Tibial nerve (tissue), 4 donors: ENCODE measurements at places on chromosomes 3 and 15. TPM values are rescaled to one million over a fixed set of nuclear protein-coding genes. Genes with fewer than 3 reads are reported as not detected.

DNA sequence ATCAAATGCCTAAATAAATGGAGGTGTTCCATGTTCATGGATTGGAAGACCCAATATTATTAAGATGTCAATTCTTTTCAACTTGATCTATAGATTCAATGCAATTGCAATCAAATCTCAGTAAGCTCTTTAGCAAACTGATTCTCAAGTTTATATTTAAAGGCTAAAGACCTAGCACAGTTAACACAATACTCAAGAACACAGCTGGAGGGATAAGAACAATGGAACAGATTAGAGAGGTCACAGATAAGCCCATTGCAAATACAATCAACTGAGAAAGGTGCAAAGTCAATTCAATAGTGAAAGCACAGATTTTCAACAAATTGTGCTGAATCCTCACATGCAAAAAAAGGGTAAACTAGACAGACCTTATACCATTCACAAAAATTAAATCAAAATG is 198.9 kb downstream of the P3H2 start:
- no peaks in the 10 kb centered on the region for H3K27me3 ChIP-seq
- DNase-seq, result no peak
- no peak overlapping the region for H3K4me3 ChIP-seq
- H3K27ac ChIP-seq, result no peak overlapping the region

DNA sequence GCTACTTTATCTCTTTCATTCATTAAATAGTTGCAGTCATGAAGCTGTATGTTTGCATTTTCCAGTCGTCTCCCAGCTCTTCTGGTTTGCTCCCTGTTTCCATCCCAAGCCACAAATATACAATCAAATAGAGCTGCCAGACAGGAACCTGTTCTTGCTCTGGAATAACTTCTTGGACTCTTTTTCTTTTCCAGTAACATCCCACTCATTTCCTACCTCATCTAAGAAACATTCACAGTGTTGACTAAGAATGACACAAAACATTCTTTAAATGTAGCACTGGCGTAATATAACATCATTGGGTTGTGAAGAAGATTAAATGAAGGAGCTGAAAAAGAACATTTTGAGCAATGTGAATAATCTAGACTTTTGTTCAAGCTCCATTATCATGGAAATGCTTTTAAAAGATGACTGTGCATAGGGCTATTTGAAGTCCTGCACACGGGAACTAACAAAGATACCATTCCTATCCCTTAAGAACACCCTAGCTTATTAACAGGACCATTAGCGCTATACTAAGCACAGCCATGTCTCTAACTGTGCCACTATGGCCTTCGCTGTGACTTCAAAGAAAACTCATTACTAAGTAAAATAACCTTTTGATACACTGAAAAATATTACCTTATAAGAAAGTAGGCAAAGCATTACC is 574.0 kb downstream of the NAALADL2 start:
- DNase-seq, result no peak
- no peak overlapping the region for H3K4me3 ChIP-seq
- H3K4me1 ChIP-seq, result no peaks in the 10 kb centered on the region
- H3K27me3 ChIP-seq, result no peaks in the 10 kb centered on the region
- H3K27ac ChIP-seq, result no peak overlapping the region
- no peaks in the 10 kb centered on the region for H3K36me3 ChIP-seq

DNA sequence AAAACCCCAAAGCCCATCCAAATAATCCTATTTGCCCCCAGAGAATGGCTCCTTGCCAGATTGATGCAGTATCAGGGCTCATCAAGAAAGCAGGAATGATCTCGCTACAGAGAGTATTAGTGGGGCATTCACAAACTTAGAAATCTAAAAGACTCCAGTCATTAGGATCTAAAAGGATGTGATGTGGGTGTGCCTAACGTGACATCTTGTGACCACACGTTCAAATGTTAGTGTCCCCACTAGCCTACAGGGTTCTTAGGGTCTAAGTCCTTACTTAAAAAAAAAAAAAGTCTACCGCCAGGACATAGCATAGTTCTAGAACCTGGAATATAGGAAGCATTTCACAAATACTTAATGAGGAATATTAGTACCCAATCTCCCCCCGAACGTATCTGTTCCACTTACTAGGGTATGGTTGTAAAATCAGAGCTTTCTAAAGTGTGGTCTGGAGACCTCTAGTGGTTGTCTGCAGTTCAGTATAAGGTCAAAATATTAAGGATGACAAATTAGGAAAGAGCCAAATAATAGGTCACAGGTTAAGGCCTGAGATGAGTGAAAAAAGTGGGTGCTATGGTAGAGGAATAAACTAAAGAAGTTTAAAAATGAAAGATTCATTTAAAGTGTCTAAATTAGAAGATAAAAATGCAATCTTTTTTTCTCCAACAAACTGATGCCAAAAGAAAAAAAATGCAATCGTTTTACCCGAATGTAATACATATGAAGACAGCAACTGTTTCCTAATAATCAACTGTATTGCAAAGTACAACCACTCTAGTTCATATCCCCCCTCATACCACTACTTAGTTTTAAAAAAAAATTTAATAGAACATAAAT is 4.2 kb upstream of the CHRM5 start:
- DNase-seq, result no peak
- no peak overlapping the region for H3K27ac ChIP-seq
- no peak overlapping the region for H3K4me3 ChIP-seq
- H3K27me3 ChIP-seq, result no peaks in the 10 kb centered on the region

GRCh38 chr3:138914870-138915502 is 32.0 kb downstream of the FOXL2 start:
- DNase-seq, result no peak
- H3K27ac ChIP-seq, result peak overlapping the region; percentile 88
- no peaks in the 10 kb centered on the region for H3K36me3 ChIP-seq

CPEB1 gene
- 16.2 TPM for total RNA-seq

- no peaks in the 10 kb centered on the region for H3K27me3 ChIP-seq
- H3K27ac ChIP-seq, result no peak overlapping the region
- H3K4me1 ChIP-seq, result no peaks in the 10 kb centered on the region
- H3K4me3 ChIP-seq, result no peak overlapping the region
- H3K36me3 ChIP-seq, result no peaks in the 10 kb centered on the region
These were observed 9.1 kb upstream of the PARP14 start for GRCh38 chr3:122671553-122671952.

MEX3B gene
- 1.4 TPM for total RNA-seq

GRCh38 chr3:171226794-171227193 is 200.3 kb upstream of the SLC2A2 start:
- no peaks in the 10 kb centered on the region for H3K36me3 ChIP-seq
- no peaks in the 10 kb centered on the region for H3K4me1 ChIP-seq
- no peak for DNase-seq
- no peaks in the 10 kb centered on the region for H3K27me3 ChIP-seq
- H3K27ac ChIP-seq, result no peak overlapping the region
- no peak overlapping the region for H3K4me3 ChIP-seq

RASGRP1 gene
- 0.22 TPM for total RNA-seq

RAF1 gene
- total RNA-seq, result 122 TPM

KCNMB3 gene
- 2.3 TPM for total RNA-seq

SUSD5 gene
- total RNA-seq, result 2.1 TPM

DNA sequence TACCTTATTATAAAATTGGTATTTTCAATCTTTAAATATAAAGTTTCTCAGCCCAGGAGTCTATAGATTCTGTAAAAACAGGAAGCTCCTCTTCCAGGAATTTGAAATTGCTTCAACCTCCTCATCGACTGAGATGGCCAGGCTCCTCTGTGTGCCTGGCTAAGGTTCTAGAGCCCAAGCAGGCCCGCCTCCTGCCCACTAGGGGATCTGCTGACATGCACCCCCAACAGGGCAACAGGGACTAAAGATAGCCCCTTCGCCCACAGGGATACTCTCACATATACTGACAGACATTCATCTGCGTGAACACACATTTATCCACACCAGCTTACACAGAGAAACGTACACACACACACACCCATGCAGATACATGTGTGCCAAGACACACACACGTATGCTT is 183.1 kb upstream of the TLE3 start:
- no peaks in the 10 kb centered on the region for H3K27me3 ChIP-seq
- H3K27ac ChIP-seq, result no peak overlapping the region
- no peak for DNase-seq
- H3K4me1 ChIP-seq, result no peaks in the 10 kb centered on the region
- no peaks in the 10 kb centered on the region for H3K36me3 ChIP-seq

DNA sequence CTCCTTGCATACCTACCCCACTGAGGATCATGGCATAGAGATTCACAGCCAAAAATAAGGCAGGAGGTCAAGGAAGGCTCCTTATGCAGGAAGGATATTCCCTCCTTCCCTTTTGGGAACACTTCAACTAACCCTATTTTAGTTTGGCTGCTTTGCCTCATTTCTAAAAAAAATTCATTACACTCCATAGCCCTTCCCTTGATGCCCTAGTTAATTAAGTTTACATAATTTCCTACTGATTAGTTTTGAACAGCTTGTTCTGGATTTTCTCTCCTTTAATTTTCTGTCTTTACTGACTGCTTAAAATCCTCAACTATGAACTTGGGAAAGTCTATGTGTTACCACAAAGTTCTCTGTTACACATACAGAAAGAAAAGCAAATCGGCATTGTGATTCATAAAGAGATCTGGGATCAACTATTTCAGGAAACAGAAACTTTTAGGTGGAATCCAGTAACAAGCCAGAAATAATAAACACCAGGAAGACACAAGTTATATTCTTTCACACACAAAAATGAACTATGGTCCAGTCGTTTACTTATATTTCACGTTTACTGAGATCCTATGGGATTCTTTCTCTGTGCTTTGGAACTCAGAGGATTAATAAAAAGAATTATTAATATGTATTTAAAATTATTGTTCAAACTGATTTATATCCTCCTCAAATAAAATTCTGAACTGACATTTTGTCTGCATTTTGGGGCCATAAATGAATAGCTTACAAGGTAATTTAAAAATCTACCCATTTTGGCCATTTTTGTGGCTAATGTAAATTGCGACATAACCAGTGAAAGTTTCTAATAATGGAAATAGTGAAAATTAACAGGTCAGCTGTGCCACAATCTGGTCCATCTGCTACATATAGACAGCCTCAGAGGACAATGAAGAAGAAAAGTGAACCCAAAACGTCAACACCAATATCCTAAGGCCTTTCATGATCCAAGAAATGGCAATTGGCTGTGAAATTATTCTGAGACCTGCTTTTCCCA is 113.8 kb downstream of the FRMD5 start:
- no peak for DNase-seq
- no peak overlapping the region for H3K4me3 ChIP-seq
- no peaks in the 10 kb centered on the region for H3K4me1 ChIP-seq
- H3K36me3 ChIP-seq, result no peaks in the 10 kb centered on the region
- H3K27me3 ChIP-seq, result no peaks in the 10 kb centered on the region
- peak overlapping the region; percentile 33 for H3K27ac ChIP-seq

DNA sequence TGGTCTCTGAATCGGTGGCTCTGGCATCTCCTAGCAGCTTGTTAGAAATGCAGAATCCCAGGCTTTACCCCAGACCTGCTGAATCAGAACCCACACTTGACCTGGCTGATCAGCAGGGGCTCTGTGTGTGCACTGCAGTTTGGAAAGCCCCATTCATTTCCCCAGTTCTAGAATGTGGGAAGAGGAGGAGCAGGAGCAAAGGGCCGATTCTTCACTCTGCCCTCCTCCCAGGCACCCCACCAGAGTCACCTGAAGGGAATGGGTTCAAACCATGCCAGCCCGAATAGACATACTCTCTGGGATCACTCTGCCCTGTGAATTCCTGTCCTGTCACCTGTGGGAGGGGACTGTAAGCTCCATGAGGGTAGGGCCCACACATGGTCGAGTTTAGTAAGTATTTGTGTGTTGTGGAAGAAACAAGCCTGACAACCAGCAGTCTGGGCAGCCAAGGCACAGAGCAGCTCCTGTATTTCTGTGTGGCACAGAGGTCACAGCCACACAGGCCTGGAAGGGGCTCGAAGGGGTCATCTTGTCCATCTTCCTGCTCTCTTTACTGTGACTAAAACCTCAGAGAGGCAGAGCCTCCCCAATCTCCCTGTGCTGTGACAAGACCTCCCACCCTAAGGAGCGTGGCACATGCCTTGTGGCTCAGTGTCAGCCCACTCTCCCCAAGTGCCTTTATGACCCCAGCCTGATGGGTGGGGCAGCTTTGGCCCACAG is 29.0 kb upstream of the HHATL start:
- no peak for DNase-seq
- H3K36me3 ChIP-seq, result no peaks in the 10 kb centered on the region

DNA sequence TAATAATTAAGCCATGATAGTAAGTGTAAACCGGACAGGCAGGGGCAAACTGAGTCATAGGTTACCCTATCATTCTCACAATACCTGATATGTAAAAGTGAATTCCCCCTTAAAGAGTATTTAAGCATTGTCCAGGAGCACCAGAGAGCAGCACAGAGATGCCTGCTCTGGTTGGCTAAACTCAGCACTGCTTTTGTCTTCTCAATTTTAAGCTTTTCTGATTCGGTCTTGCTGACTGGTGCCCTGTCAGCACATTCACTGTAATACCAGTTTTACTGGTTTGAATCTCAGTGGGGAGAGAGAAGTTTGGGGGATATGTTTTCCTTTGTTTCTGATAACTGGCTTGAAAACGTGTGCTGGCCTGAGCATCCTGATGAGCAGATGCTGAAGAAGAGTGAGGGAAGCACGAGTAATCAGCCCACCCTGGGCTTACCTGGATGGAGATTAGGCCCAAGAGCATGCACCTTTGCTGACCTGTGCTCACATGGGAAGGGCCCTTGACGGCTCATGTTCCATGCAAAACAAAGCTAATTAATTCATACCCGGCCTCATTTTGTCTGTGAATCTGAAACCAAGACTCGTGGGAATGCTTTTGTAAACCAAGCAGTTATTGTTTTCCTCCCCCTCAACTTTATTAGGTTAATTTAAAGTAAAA is 208.5 kb upstream of the MRPL3 start:
- H3K27ac ChIP-seq, result no peak overlapping the region
- no peaks in the 10 kb centered on the region for H3K36me3 ChIP-seq
- peaks cover 7% of the 10 kb centered on the region for H3K4me1 ChIP-seq
- no peaks in the 10 kb centered on the region for H3K27me3 ChIP-seq

- peaks cover 6% of the 10 kb centered on the region for H3K36me3 ChIP-seq
- no peak for DNase-seq
- no peak overlapping the region for H3K27ac ChIP-seq
- H3K27me3 ChIP-seq, result no peaks in the 10 kb centered on the region
These were observed 20.2 kb downstream of the DNAJB11 start for GRCh38 chr3:186590580-186591295.

- no peaks in the 10 kb centered on the region for H3K27me3 ChIP-seq
- no peak overlapping the region for H3K4me3 ChIP-seq
- H3K36me3 ChIP-seq, result no peaks in the 10 kb centered on the region
- H3K27ac ChIP-seq, result no peak overlapping the region
- no peaks in the 10 kb centered on the region for H3K4me1 ChIP-seq
- DNase-seq, result no peak
These were observed 77.0 kb upstream of the PLSCR5 start for GRCh38 chr3:146682171-146682570.
